ENCODE measurements at places on chromosomes 2 and 18.

DNA sequence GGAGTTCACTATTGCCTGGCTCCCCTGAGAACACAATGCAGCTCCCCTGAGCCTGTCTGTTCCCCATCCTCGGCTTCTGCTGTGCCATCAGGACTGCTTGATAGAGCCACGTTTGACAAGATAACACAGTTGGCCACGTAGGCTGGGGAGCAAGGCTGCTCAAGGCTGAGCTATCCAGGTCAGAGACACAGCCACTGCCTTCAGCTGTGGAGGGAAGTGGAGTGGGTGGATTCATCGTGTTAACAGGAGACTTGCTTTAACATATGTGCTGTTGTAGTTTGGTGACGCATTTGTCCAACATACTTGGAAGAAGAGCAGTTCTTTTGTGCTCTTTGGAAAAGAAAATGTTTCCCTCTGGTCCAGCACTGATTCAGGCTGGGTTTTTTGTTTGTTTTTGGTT is 68.8 kb downstream of the WDSUB1 start:
- DNase-seq: no peak

DNA sequence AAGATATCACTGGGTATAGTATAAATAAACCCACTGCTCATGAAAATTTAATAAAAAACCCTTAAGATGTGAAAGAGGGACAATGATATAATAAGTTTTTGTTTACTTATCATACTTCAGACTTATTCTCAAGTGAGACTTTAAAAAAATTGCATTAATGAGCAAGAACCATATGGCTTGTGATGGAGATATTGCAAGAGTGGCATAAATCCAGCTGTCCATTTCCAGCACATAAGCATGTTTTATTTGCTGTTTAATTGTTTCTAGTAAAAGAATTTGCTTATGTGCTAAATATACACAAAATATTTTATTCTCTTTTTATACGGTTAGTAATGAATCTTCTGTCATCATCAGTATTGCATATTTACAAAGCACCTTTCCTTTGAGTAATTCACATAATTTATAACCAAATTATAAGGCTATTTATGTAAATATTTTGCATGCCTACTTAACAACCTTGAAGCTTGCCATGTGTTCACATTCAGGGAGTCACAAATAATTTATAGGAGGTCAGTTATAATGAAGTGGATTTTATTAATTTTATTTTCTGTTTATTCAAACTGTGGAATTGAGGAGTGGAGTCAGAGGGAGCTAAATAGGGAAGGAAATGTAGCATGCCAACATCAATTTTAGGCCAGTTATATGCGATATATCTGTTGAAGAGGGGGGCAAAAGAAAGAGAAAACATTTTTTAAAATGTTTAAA is 318.5 kb upstream of the CWC22 start:
- no peak for DNase-seq

DNA sequence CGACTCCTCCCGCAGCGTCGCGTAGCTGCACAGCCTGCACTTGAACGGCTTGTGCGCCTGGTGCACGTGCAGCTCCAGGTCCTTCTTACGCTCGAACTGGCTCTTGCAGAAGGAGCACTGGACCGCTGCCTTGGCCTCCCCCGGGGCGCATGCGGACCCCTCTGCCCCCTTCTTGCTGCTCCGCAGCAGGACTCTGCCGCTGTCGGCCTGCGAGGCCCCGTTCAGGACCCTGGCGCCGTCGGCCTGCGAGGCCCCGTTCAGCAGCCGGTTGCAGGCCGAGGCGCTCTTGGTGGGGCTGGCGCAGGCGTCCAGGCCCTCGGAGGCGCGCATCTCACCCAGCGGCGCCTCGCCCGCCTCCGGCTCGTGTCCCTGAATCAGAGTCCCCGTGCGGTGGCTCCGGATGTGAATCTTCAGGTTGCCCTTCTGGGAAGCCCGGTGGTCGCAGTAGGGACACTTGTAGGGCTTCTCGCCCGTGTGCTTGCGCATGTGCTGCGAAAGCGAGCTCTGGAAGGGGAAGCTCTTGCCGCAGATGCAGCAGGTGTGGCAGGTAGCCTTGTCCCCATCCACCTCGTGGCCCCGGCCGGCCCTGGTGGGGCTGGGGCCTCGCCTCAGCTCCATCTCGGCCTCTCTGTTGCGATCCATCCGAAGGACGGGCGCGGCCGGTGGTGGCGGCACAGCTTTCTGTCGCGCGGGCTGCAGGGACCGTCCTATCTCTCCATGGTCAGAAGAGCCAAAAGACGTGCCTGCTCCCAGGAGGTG is 52.5 kb downstream of the ZNF516 start:
- no peak for DNase-seq

GRCh38 chr2:136055929-136056688 is 61.8 kb downstream of the CXCR4 start:
- DNase-seq: peak; percentile 90

- DNase-seq: no peak
Observed at GRCh38 chr2:70503896-70504295, 49.7 kb downstream of the TGFA start.
